ENCODE measurements at places on chromosomes 12 and 14.

DNA sequence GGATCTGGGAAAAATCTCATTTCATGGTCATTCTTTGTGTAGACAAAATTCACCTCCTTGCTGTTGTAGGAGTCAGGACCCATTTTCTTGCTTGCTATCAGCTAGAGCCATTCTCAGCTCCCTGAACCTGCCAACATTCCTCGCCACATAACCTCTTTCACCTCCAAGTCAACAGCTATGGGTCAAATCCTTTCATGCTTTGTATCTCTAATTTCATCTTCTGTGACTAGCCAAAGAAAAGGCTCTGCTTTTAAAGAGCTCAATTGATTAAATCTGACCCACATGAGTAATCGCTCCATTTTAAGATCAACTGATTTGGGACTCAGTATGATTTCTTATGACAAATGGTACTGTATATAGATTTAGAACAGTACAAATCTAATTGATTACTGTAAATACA, 89.2 kb upstream of the FOXG1 start:
- DNase-seq, result no peak

DNA sequence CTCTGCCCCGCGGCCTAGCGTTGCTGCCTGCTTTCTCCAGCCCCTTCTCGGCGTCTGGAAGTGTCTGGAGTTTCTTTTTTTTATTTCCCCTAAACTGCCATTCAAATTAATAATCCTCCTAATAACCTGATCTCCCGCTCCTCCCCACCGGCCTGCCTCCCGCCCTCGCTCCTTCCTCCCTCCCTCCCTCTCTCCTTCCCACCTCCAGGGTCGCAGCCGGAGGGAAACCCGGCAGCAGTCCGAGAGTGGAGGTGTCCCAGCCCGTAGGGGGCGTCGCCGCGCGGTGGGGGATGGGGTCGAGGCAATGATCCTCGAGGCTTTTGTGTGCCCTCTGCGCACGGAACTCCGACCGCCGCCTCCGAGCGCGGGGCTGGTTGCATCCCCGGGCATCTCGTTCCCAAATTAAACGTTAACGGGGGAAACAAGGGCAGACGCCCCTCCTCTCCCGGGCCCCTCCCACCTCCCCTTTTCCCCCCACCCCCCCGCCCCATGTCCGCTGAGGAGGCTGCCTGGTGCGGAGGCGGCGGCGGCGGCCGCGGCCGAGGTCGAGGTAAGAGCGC, 1.0 kb upstream of the SOCS2 start:
- DNase-seq, result no peak

GRCh38 chr14:53751650-53752049, 205.0 kb downstream of the BMP4 start:
- DNase-seq, result no peak

GRCh38 chr12:49200919-49201594, 12.2 kb upstream of the TUBA1A start:
- DNase-seq, result peak; percentile 60

DNA sequence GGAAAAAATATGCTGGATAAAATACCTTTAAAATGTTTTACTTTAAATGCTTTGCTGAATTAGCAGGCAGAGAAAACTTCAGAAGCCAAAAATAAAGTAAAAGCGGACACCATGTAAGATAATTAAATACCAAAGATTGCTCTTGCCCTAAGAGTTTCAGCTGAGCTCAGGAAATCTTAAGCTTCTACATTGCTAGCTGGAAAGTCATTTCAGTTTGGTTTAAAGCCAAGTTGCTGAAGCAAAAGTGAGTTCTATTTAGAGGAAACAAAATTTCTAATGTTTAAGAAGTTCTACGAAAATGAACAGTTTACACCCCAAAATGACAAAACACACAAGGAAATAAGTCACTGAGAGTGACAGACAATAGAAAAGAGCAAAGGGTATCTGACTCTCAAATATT, 310.0 kb downstream of the ADAMTS20 start:
- DNase-seq, result no peak

DNA sequence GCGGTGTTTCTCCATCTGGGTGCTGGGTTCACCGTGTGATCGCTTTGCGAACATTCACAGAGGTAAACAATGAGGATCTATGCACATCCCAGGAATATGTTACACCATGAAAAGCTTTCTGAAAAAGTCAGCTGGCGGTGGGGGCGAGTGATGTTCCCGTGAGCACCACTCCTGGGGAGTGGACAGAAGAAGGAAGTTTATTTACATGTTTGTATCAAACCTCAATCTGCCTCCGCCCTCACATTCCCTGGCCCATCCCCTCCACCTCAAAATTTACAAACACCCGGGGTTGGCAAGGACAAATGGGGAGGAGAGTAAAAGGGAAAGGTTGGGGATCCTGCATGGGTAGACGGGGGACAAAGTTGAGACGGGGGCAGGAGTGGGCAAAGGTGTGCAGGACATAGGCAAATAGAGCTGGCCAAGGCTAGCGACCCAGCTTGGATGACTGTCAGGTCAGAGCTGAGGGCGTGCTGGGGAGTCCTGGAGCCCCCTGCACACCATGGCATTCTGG, 6.9 kb downstream of the TNFRSF1A start:
- no peak for DNase-seq
